Trophoblast cell (in vitro differentiated cells and primary cell): ENCODE measurements at places on chromosomes 6 and 20.

GRCh38 chr6:121759370-121759769 lies 323.9 kb downstream of the GJA1 start:
- no peak for DNase-seq

DNA sequence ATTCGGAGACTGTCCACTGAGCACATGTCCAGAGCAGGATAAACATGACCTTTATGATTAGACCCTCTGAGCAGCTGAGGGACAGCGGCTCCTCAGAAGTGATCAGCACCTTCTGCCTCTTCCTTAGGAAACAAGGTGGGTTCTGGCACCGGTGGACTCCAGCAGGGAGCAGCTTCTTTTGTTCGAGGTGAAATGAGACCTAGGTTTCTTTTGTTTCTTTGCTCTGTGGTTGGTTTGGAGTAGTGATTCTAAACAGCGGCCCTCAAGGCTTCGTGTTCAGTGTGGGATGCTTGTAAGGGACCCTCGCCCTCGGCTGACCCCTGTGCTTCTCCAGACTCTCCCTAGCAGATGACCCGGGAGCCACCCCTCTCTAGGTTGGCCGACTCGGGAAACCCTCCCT lies 14.6 kb upstream of the FRMD1 start:
- DNase-seq, result no peak

DNA sequence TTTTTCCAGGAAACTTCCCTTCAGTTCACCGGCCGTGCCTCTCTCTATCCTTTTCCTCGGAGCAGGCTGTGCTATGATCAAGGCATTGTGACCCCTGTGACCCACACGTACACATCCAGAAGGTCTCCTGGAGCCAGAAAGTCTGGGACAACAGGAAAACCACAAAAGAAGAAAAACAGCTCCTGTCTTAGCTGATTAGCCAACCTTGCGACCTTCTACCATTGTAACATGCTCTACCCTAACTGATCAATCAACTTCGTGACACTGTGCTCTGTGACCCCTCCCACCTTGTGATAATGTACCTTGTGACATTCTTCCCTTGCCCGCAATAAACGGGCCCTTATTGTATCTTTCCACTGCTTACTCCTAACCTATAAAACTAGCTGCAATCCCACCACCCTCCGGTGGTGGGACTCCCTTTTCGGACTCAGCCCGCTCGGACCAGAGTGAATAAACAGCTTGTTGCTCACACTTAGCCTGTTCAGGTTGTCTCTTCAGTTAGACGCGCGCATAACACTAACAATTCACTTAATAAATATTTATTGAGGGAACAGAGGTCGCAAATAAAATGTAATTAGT lies 24.2 kb downstream of the ZNF311 start:
- peak; percentile 92 for DNase-seq

DNA sequence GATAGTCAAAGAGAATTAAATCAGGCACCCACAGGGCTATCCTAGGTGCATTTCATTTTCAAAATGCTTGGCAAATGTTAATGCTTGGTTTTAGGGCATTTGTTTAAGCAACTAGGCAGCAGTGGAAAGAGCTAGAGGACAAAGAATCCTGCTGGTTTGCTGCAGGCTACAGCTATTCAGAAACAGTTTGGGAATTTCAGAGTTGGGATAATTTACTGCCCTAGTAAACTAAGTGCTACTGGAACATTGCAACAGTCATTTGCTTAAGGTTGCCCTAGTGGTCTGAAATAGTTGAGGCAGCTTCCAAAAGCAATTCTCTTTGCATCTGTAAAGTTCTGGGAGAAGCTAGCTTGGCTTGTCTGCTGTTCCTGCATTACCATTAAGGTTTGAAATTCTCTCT lies 312.7 kb downstream of the LAMA2 start:
- DNase-seq, result peak; percentile 5

GRCh38 chr20:35674921-35675320 lies 10.2 kb upstream of the CPNE1 start:
- no peak for DNase-seq

- no peak for DNase-seq
These were observed 308.6 kb downstream of the CDC5L start for GRCh38 chr6:44696099-44696498.

- no peak for DNase-seq
These were observed 223.4 kb downstream of the SLC24A3 start for GRCh38 chr20:19435821-19436220.

DNA sequence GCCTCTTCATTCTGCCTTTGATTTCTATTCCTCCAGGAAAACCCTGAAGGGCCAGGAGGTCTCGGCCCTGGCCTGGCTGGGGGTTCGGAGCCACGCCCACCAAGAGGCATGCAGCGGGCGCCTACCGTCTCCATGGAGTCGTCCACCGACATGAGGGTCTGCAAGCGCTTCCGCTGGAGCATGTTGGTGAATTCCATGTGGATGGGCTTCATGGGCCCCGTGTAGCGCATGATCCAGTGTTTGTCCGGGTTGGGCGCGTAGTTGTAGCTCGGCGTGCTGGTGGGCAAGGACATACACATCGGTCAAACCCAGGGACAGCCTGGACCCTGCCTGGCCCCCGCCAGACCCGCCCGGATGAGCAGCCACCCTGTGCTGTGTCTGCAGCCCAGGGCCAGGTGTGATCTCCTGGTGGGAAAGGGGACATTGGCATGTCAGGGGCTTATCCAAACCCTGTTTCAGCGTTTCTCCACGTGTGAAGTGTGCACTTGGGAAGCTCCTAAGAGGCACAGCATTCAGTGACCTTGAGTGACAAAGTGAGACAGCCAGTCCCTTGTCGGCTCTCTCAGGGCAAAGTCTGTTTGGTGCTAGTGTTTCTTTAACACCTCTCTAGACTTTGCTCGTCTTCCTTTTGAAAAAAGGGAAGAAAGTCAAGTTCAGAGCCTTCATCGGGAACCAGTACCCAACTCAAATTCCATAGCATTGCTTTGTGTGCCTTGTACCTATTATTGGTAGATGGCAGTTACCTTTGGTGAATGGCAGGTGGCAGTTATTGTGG lies 100.8 kb downstream of the SULF2 start:
- no peak for DNase-seq

GRCh38 chr6:48061265-48061990 lies 49.6 kb downstream of the PTCHD4 start:
- peak; percentile 21 for DNase-seq

DNA sequence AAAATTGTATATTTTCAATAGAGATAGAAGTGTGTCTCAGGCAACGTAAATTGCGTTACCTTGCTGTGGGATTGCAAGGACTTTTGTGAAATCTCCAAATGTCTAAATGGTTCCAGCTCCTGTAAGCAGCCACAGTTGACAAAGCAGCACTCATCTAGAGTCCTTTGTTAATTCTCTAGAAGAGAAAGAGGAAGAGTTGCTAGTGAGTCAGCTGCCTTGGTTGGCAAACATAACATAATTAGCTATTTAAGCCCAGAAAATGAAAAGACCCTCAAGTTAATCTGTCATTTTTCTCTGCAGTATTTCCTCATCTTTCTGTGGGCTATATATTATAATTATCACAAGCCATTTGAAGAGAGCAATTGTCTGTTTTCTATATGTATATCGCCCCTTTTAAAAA lies 66.4 kb upstream of the FABP7 start:
- no peak for DNase-seq

GRCh38 chr6:89555806-89556205 lies 82.7 kb downstream of the LYRM2 start:
- DNase-seq, result no peak

DNA sequence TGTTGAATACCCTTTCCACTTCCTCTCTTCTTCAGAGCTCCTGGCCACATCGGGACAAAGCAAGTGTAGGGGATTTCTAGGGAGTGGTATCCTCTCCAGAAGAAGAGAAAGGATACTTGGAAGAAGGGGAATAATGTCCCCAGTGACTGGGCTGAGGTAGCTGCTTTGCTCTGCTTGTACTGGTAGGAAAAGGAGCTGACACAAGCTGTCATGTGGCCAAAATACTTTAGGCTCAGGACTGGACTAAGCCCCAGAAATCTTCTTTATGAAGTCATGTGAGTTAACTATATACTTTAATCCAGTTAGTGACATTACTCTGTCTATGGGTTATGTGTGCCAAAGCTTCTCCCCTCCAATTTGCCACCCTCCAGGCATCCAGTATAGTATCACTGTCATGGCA lies 40.5 kb downstream of the AKIRIN2 start:
- DNase-seq, result no peak

DNA sequence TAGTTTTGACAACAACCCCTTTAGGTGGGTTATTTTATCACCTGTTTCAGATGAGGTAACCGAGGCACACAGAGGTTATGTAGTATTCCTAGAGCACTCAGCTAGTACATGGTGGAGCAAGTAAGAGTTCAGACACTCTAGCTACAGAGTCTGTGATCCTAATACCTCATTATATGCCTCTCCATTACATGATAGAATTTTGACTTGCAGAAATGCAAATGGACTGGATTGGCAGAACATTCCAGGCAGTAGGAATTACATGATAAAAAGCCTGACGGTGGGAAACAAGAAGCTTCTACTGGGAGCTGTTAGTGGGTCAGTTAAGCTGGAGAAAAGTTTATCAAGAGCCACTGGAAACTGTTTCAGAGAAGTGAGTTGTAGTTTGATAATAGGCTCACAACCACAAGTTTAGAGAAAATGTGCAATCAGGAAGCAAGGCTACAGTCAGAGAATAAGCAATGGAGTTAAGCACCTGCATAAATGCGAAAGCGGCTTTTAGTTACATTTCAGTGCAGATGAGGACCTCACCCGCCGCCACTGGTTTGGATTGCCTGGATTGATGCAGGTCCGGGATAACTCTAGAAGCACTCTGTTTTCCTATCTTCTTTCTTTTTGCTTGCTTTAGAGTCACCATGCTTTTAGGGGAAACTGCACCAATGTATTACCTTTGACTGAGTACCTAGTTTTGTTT lies 34.7 kb upstream of the MYLK2 start:
- no peak for DNase-seq

DNA sequence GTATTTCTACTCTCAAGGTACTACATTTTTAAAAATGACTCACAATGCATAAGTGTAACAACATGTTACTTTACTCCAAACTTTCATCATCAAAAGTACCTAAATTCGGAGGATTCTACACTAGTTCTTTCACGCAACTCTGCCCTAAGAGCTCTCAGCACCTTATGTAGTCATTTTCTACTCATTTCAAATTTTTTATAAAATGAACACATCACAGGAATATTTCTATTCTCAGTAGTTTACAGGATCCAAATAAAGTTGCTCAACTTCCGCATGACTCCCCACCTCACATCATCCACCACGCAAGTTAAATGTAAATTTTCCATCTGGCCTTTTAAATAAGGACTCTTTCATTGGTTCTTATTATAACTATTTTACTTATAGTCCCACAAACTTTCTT lies 344.9 kb upstream of the MANEA start:
- no peak for DNase-seq

GRCh38 chr6:169962604-169963469 lies 211.4 kb downstream of the ERMARD start:
- no peak for DNase-seq
